ENCODE measurements at places on chromosomes 16 and 17. TPM values are rescaled to one million over a fixed set of nuclear protein-coding genes. Genes with fewer than 3 reads are reported as not detected.

DNA sequence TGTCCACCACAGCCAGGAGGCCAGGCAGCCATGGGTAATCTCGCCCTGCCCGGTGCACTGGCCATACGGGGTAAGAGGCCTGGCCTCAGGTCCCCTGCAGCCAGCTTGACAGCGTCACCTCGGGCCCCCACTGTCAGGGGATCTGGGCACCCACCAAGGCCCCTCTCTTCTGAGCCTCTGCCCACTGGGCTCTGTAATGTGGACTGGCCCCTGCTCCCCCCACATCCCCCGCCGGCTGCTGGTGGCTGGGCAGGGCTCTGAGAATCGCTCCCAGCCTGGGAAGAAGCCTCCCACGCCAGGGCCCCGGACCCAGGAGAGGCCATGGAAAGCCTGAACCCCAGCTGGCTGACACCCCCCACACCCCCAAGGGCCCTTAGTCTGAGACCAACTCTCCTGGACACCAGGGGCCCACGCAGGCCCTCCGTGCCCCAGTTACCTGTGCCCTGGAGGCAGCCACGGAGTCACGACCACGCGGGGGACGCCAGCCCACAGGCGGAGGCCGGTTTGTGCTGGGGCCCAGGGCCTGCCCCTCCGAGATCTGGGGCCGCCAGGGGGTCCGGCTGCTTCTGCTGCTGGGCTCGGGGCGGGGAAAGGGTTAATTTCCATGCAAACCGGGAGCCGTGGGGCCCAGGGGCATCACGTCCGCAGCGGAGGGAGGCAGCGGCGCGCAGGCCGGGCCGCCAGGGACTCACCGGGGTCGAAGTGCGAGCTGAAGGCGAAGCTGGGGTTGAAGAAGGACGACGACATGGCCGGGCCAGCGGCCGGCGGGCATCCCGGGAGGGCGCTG, at the start of gene PVALEF:
Gene PVALEF (plus strand): TSS at position 262 of the 787 bp plus-strand sequence. CDS start 15,720 bp downstream, outside the sequence.
- peak within 1 kb of the TSS; percentile 28 for H3K4me3 ChIP-seq
- no peak within 1 kb of the TSS for H3K27ac ChIP-seq
- no peak for DNase-seq
- H3K27me3 ChIP-seq: no peaks in the 10 kb centered on the region
- H3K36me3 ChIP-seq: no peaks in the 10 kb centered on the region

- DNase-seq: no peak
- no peaks in the 10 kb centered on the region for H3K27me3 ChIP-seq
- H3K4me1 ChIP-seq: no peaks in the 10 kb centered on the region
- no peaks in the 10 kb centered on the region for H3K36me3 ChIP-seq
- H3K27ac ChIP-seq: no peak overlapping the region
These were observed 8.7 kb upstream of the CDC27 start for GRCh38 chr17:47197821-47198220.

The NTN1 gene
- total RNA-seq: 4.7 TPM

GRCh38 chr17:82436601-82437324, 13.8 kb downstream of the CYBC1 start:
- DNase-seq: no peak
- no peaks in the 10 kb centered on the region for H3K27me3 ChIP-seq
- no peaks in the 10 kb centered on the region for H3K4me1 ChIP-seq
- peaks cover 19% of the 10 kb centered on the region for H3K36me3 ChIP-seq

The DYNC1LI2 gene
- 149 TPM for total RNA-seq

DNA sequence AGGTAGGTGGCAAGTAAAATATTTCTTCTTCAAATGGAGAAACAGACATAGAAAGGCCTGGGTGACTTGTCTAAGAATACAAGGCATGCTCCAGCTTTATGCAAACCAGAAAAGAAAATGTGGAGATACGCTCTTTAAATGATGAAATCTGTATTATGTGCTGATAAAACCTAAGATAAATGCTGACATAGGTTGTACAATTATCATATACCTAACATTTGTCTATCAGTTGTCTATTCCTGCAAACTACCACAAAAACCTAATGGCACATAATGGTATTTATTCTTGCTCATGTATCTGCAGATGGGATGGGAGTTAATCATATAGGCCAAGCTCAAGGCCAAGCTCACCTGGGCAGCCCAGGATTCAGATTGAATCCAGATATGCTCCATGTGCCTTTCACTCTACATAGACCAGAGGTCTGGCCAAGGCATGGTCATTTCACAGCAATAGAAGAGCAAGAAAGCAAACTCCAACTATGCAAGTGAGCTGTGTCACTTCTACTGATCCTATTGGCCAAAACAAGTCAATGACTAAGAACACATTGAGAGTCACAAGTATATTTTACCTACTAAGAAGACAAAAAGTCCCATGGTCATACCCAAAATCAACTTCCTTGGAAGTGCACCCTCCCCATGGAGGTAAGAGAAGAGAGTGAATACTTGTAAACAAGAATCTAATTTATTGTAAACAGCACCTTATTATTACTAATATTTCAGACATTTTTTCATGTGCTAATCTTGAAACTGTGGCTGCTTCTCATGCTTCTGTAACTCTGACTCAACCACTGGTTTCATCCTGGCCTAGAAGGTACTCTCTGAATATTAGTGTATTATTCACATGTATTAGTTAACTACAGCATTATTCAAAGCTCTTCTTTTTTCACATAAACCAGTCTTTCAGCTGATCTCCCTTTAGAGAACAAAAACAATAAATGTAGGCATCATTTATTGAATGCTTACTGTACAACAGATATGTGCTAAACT, 270.7 kb upstream of the SOX9 start:
- no peak overlapping the region for H3K4me3 ChIP-seq
- no peaks in the 10 kb centered on the region for H3K4me1 ChIP-seq
- no peaks in the 10 kb centered on the region for H3K27me3 ChIP-seq
- H3K36me3 ChIP-seq: no peaks in the 10 kb centered on the region
- no peak for DNase-seq

DNA sequence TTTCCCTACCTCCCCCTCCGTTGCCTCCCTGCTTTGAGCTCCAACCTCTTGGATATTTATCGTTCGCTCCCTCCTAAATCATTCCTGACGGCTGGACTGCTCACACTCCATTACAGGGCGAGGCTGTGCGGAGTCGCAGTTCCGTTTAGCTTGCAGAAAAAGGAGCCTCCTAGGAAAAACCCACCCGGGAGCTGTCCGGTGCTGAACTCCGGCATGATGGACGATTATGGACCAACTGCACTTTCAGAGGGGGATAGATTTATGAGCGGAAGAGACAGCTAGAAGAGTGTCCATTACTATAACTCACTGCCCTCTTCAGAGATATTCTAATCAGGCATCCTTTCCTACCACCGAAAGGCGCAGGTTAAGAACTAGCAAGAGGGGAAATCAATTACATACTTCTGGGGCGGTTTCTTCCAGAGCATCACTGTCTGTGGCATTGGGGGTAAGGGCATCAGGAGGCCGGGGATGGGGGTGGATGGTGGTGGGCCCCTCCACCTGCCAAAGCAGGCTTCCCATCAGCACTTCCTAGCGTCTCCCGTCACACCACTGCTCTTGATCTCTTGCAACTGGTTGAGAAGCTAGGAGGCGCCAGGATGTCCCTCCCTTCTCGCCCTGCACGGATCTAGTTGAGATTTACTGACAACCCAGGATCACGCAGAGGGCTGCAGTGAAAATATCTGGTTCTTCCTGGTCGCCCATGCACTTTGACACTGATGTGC, 251.2 kb downstream of the ENGASE start:
- no peak overlapping the region for H3K4me3 ChIP-seq
- no peaks in the 10 kb centered on the region for H3K36me3 ChIP-seq
- no peaks in the 10 kb centered on the region for H3K4me1 ChIP-seq
- no peak overlapping the region for H3K27ac ChIP-seq
- no peaks in the 10 kb centered on the region for H3K27me3 ChIP-seq

The MMP28 gene
- total RNA-seq: 32.2 TPM

GRCh38 chr16:85902366-85903155, 3.6 kb downstream of the IRF8 start:
- H3K27ac ChIP-seq: no peak overlapping the region
- no peak for DNase-seq

The CACNG5 gene
- not detected for total RNA-seq

DNA sequence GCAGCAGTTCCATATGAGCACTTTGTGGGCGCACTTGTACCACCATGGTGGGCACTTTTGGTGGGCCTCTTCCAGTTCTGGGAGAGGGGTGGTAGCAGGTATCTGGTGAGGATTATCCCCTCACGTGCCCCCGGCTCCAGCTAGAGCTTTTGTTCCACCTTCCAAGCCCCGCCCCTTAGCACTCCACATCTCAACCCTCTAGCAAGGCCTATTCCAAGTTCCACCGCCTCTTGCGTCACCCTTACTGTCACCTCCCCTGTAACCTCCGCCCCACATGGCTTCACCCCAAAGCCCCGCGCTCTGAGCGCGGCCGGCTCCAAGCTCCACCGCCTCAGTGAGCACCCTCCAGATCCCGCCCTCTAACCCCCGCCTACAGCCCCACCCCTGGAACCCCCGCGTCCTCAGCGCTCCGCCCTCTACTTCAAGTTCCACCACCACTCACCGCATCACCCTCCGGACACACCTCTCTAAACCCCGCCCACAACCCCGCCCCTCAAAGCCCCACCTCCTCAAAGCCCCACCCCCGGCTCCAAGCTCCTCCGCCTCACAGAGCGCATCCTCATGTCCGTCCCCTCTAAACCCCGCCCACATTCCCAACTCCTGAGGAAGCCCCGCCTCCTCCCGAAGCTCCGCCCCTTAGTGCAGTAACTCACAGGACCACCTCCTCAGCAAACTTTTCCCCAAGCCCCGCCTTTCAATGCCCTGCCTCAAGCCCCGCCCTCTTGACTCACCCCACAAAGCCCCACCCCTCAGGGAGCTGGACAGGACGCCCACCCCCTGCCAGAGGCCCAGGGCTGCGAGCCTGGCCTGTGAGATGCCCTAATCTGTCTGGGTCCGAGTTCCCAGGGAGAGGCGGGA, 11.1 kb downstream of the SCN4A start:
- peak overlapping the region; percentile 27 for H3K4me3 ChIP-seq
- DNase-seq: no peak
- H3K36me3 ChIP-seq: no peaks in the 10 kb centered on the region
- H3K27me3 ChIP-seq: no peaks in the 10 kb centered on the region

The KRTAP16-1 gene
- total RNA-seq: not detected

The KRT222 gene
- not detected for total RNA-seq

The CCL4L2 gene
- total RNA-seq: 5.2 TPM

GRCh38 chr16:54325616-54326265, 39.2 kb upstream of the IRX3 start:
- H3K36me3 ChIP-seq: no peaks in the 10 kb centered on the region
- no peak overlapping the region for H3K27ac ChIP-seq
- DNase-seq: no peak
- H3K4me3 ChIP-seq: no peak overlapping the region
- H3K4me1 ChIP-seq: no peaks in the 10 kb centered on the region

DNA sequence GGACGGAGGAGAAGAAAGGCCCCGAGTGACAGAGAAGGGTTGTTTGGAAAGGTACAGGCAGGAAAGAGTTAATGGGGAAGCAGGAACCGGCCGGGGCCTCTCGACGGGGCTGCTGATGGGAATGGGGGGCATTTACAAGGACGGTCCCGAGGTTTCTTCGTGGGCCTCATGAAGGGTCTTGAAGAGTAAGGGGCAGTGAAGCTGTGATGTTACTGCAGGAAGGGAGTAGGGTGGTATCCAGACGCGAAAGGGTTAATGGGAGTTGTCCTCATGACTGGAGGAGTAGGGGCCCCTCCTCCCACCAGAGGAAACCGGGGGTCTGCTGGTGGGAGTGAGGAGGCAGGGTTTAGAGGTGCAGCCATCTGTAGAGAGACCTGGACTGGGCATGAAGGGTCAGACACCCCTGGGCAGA, 481 bp downstream of the PDK2 start:
- H3K4me3 ChIP-seq: peak overlapping the region; percentile 97
- peak overlapping the region; percentile 84 for H3K27ac ChIP-seq
- no peak for DNase-seq
- no peaks in the 10 kb centered on the region for H3K27me3 ChIP-seq

The SCN4A gene
- total RNA-seq: 0.98 TPM

The TMEM238L gene
- 1.2 TPM for total RNA-seq

DNA sequence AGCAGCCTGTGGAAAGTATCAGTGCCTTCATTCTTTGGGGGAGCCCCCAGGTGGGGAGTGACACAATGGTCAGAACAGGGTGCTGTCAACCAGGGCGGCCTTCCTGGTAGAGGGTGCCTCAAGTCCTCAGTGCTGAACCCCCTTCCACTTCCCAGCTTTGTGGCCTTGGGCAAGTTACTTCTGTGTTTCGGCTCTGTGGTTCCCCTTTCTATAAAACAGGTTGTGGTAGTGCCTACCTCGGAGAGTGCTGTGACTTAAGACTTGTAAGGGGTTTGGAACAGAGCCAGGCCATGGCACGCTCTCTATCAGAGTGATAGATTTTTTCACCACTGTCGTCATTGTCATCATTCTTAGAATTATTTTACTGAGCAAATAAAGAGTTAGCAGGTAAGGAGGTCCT, 141.1 kb downstream of the CCDC182 start:
- DNase-seq: no peak
- no peak overlapping the region for H3K4me3 ChIP-seq
- no peak overlapping the region for H3K27ac ChIP-seq
- H3K4me1 ChIP-seq: peaks cover 37% of the 10 kb centered on the region
- no peaks in the 10 kb centered on the region for H3K27me3 ChIP-seq
- H3K36me3 ChIP-seq: no peaks in the 10 kb centered on the region

GRCh38 chr16:72824027-72824426, 223.9 kb downstream of the ZFHX3 start:
- H3K36me3 ChIP-seq: no peaks in the 10 kb centered on the region
- DNase-seq: no peak
- H3K27ac ChIP-seq: no peak overlapping the region
- no peaks in the 10 kb centered on the region for H3K27me3 ChIP-seq
- no peak overlapping the region for H3K4me3 ChIP-seq
- peaks cover 5% of the 10 kb centered on the region for H3K4me1 ChIP-seq

The SLFN11 gene
- 21.1 TPM for total RNA-seq

GRCh38 chr16:80007231-80007630, 406.7 kb upstream of the MAF start:
- H3K27ac ChIP-seq: no peak overlapping the region
- no peaks in the 10 kb centered on the region for H3K36me3 ChIP-seq
- H3K27me3 ChIP-seq: no peaks in the 10 kb centered on the region
- H3K4me1 ChIP-seq: no peaks in the 10 kb centered on the region

- no peaks in the 10 kb centered on the region for H3K36me3 ChIP-seq
- no peaks in the 10 kb centered on the region for H3K27me3 ChIP-seq
- H3K27ac ChIP-seq: no peak overlapping the region
These were observed 2.6 kb upstream of the AHSP start for GRCh38 chr16:31525113-31525512.

- no peak overlapping the region for H3K27ac ChIP-seq
- H3K4me1 ChIP-seq: no peaks in the 10 kb centered on the region
- no peak overlapping the region for H3K4me3 ChIP-seq
- no peaks in the 10 kb centered on the region for H3K27me3 ChIP-seq
- DNase-seq: no peak
These were observed 34.1 kb upstream of the MMP2 start for GRCh38 chr16:55444754-55445485.
